ENCODE measurements at places on chromosomes 6 and 20.

DNA sequence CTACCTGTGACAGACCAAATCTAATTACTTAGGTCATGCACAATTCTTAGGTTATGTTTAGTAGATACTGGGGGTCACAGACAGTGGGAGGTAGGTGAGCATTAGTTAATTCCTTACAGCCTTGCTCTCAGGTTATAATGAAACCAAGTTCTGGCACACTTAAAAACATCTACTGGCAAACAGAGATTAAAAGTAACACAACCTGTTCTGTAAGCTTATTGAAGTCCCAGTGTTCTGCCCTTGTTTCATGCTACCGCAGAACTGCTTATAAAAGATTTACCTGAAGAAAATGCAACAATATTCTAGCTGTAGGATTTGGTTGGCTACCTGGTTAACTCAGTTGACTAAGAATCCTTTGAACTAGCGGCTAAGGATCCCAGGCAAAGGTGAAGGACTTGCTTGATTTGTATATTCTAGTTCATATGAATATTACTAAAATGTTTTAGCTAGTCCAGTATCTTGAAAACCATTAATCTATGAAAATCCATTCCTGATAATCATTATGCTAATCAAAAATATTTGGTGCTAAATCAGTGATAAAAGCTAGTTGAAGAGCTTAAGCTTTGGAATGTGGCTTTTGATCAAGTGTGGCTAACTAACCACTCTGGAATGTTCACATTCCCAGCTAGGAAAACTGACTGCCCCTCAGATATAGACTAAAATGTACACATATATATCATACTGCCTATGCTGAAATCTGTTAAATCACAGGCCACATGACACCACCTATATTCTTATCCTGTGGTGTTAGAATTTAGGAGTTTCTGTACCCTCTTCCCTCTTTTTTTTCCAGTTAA, 7.2 kb downstream of the PEX3 start:
- no peak for DNase-seq

DNA sequence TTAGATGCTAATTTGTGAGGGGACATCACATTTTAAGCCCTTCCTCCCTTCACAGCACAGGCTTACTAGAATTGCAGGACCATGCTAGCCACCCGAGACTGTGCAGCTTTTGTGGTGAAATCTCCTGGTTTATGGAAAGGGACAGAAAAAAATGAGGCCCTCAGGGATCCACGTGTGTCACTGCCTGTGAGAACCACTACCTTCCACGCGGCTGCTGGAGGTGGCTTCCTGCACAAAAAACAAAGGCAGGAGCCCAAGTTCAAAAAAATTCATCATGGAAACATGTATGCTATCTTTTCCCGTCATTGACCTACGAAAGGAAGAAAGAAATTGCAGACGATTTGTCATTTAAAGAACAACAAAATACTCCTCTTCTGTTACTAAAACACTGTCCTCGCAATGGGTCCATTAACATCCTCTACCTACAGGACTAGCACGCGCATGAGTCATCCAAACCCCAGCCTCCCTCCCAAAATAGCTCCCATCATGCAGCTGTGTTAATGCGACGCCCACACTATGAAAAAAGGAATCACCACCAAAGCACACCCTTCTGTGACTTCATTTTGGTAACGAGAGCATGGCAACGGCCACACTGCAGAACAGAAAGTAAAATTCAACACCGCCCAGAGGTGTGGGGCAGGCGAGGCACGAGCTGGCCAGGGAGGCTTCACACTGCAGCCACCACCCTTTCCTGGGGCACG, 45.7 kb downstream of the RAMACL start:
- no peak for DNase-seq

DNA sequence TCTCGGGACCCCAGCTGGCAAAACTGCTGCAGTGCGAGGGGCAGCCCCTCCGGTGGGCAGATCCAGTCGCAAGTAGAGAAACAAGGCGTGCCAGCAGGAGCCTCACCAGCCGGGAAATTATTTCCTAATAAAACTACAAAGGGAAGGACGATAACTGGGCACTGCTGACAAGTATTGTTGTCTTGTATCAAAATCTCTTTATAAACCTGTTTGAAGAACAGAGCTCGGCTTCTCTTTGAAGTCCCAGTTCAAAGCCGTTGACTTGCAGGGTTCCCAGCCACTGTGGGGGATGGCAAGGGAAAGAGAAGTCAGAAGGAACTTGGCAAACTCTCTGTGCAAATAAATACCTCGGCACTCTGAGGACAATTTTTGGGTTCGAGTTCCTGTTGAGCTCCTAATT, 504.5 kb downstream of the CD83 start:
- no peak for DNase-seq

DNA sequence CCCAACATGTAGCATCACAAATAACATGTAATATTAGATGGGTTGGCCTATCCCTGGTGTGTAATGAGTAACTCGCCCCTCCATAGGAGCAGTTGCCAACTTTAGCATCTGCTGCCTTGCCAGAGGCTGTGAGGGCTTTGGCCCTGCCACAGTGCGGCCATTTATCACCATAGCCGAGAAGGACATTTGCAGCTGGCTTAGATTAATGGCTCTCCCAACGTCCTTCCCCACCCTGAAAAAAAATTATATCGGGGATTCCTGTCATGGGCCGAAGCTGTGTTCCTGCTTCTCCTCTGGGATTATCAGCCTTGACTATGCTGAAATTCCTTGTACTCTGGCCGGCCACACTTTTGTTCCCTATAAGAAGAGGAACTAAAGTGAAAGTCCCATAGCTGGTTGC, 7.6 kb upstream of the ADIG start:
- no peak for DNase-seq

DNA sequence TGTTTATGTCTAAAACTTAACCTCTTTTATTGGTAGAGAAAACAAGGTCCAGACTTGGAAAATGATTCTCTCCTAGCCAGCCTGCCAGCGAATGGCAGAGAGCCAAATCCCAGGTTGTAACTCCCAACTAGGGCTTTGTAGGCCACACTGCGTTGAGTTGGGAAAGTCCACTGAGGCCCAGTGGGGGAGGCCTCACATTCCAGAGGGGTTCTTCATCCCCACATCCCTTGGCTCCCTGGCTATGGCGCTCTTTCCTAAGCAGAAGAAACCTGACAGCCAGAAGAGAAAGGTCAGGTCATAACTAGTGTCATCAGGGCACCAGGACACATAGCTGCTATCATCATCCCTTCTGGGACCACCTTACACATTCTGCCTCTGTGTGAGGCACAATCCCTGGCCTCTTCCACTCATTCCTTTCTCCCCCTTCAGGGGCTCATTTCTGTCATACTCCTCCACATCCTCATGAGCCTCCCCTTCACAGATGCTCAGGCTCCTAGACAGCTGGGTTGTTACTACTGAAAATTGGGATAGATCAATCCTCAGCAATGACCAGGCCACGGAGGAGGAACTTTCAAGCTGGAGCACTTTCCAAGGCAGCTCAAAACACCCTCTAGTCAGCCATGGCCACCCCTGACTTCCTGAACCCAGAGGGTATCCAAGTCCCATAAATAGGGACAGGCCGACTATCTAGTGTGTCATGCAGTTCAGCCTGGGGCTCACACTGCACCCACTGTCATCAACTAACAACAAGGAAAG, 48.6 kb downstream of the TCP11 start:
- DNase-seq, result no peak

- peak; percentile 18 for DNase-seq
These were observed 24.4 kb downstream of the SERAC1 start for GRCh38 chr6:158143700-158144099.

GRCh38 chr6:125230674-125231073, 71.1 kb downstream of the HDDC2 start:
- DNase-seq, result no peak

- DNase-seq, result no peak
These were observed 12.8 kb downstream of the SNX14 start for GRCh38 chr6:85580878-85581267.
